Muscle of leg (tissue), 16 donors: ENCODE measurements at places on chromosomes 6 and 20. TPM values are rescaled to one million over a fixed set of nuclear protein-coding genes. Genes with fewer than 3 reads are reported as not detected.

- no peak for DNase-seq
- H3K27me3 ChIP-seq = peaks cover 2% of the 10 kb centered on the region
- no peaks in the 10 kb centered on the region for H3K4me1 ChIP-seq
- no peak overlapping the region for H3K27ac ChIP-seq
- no peaks in the 10 kb centered on the region for H3K36me3 ChIP-seq
Measured at GRCh38 chr6:33040157-33040556, 30.8 kb upstream of the HLA-DOA start.

DNA sequence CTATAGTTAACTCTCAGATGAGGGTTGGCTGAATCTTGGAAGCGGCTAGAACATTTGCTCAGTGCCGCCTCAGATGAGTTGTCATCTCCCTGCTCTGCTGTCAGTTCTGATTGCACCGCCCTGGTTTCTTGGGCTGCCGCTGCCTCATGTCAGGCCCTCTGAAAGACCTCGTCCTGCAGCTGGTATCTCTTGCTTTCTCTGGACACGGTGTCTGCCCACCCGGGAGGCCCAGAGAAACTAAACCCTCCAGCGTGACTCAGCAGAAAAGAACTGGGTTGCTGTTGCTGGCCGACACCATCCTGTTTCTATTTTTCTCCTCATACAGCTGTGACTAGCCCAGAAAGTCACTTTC is 355.4 kb downstream of the CD83 start:
- H3K27ac ChIP-seq = no peak overlapping the region
- H3K4me1 ChIP-seq = peaks cover 25% of the 10 kb centered on the region
- peaks cover 2% of the 10 kb centered on the region for H3K27me3 ChIP-seq
- DNase-seq = peak; percentile 41

HCRTR2 gene
- total RNA-seq = not detected

DNA sequence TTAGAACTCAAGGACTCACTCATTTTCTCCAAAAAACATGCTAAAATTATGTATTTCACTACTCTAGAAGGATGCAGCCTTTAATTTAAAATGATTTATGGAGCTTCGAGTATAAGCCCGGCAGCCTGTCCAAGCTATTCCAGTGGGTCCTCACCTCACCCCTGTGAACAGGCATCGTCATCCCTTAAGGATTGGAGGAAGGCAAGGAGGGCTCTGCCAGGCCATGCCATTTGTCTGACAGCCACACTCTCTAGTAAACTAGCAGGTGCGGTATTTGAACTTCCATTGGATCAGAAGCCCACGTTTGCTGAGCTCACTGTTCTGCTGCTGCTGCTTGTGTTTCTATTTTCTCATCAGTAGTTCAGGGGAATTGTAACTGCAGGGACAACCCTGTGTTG is 39.8 kb upstream of the NAA20 start:
- peaks cover 44% of the 10 kb centered on the region for H3K4me1 ChIP-seq
- no peaks in the 10 kb centered on the region for H3K27me3 ChIP-seq
- DNase-seq = no peak
- peak overlapping the region; percentile 47 for H3K27ac ChIP-seq

DCBLD1 gene
- total RNA-seq = 6.8 TPM

RIMS4 gene
- total RNA-seq = 5.7 TPM

GRCh38 chr6:115358616-115359015 is 702.1 kb downstream of the FRK start:
- no peak overlapping the region for H3K4me3 ChIP-seq
- no peaks in the 10 kb centered on the region for H3K36me3 ChIP-seq
- no peaks in the 10 kb centered on the region for H3K4me1 ChIP-seq

ADTRP gene
- 0.22 TPM for total RNA-seq

UNC5CL gene
- 3.0 TPM for total RNA-seq

PAX1 gene
- 0.58 TPM for total RNA-seq

NOX3 gene
- not detected for total RNA-seq

DNA sequence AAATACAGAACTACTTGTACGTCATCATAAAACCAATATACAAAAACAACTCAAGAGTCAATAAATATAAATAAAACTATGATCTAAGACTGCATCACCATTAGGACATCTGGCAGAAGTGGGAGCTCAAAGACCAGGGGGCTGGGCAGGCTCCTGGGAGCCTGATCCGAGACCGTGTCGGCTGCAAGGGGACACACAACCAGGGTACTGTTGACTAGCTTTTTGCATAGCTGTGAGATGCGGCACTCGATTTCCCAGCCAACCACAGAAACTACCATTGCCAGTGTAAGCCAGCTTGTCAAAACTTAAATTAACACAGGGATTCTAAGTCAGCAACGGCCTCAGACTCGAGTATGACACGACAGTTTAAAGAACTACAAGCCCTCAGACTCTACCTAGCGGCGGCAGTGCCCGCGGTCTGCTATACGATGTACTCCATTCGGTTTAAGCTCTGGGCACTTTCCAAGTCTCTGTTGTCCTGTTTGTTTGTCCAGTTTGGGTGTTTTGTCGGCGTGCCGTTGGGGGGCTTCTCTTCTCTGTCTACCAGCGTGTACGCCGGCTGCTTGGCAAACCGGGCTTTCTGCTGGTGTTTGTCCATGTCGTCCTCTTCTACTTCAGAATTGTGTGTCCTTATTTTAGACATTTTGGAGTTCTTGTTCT is 34.6 kb downstream of the JAG1 start:
- H3K27me3 ChIP-seq = no peaks in the 10 kb centered on the region
- no peak overlapping the region for H3K4me3 ChIP-seq
- peak overlapping the region; percentile 31 for H3K27ac ChIP-seq
- peaks cover 56% of the 10 kb centered on the region for H3K36me3 ChIP-seq
- DNase-seq = no peak
- H3K4me1 ChIP-seq = peaks cover 51% of the 10 kb centered on the region

UFL1 gene
- 24.3 TPM for total RNA-seq

MEI4 gene
- under 0.01 TPM for total RNA-seq

- no peak for DNase-seq
- H3K4me3 ChIP-seq = no peak overlapping the region
- H3K27ac ChIP-seq = peak overlapping the region; percentile 62
- no peaks in the 10 kb centered on the region for H3K27me3 ChIP-seq
Measured at GRCh38 chr6:5174756-5175549, 85.8 kb downstream of the LYRM4 start.

GRCh38 chr6:44386364-44386928 is 1.1 kb upstream of the CDC5L start:
- peaks cover 2% of the 10 kb centered on the region for H3K36me3 ChIP-seq
- peak; percentile 89 for DNase-seq
- peaks cover 14% of the 10 kb centered on the region for H3K4me1 ChIP-seq
- H3K4me3 ChIP-seq = peak overlapping the region; percentile 94

BANF2 gene
- not detected for total RNA-seq
